NK-92 treated with Interleukin-12 subunit alpha and Interleukin-12 subunit beta, amount 100 ng/mL, for 24 hours (cell line): ENCODE measurements at places on chromosomes 5 and 9.
A peak's percentile ranks its signal among the peaks of the same experiment; 100 is the strongest.

GRCh38 chr5:55037046-55037771, 13.2 kb downstream of the GZMK start:
- DNase-seq = peak; percentile 70

DNA sequence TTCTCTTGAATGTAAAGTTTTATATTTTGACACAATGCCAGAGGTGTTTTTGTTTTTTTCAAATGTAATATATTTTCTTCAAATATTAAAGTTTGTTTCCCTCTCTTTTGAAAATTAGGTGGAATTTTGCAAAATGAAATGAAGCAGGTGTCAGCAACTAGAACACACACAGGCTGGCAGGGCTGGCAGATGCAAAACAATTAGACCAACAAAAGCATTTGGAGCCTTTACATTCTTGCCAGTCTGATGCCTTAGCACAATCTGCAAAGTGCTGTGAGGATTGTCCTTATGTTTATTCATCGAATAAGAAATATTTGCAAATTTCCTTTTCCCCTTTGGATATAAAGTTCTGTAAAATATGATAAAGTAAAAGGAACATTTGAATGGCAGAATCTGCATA, 1063.9 kb downstream of the CDH9 start:
- DNase-seq = no peak

- no peak for DNase-seq
Observed at GRCh38 chr9:104027295-104027694, 66.8 kb upstream of the SMC2 start.

DNA sequence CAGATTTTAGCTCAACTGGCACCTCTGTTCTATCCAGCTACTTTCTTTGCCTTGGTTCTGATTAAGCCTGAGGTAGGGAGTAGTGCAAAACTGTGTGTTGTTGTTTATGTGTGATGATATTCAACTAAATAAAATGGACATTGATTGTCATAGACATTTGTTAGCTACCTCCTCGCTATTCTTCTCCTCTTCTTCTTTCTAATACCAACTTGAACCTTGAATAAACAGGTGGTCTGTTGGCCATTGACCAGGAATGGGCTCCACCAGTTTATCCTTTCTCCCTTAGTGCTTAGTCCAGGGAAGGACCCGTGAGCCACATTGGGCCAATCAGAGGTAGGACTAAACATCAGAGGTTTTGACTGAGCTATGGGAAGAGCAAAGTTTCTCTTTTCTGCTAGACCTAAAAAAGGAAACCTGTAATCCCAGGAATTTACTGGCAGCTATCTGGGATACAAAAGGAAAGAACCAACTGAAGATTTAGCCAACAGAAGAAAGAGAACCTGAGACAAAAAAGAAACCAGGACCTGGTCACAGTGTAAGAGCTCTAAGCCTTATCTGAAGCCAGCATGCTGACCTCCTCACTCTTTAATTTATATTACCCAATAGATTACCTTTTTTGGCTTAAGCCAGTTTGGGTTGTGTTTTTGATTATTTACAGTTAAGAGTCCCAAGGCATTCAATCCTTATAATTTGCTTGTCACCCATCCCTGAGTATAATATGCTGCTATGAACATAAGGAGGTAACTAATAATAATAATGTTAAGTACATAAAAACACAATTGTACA, 5.3 kb upstream of the RNF145 start:
- no peak for DNase-seq

GRCh38 chr5:68456756-68457217, 241.2 kb downstream of the PIK3R1 start:
- DNase-seq = no peak

GRCh38 chr5:124919747-124920525, 173.5 kb upstream of the ZNF608 start:
- no peak for DNase-seq

- no peak for DNase-seq
Observed at GRCh38 chr5:150637245-150638052, 3.0 kb upstream of the SYNPO start.

GRCh38 chr5:20470997-20471396, 483.0 kb upstream of the CDH18 start:
- no peak for DNase-seq

DNA sequence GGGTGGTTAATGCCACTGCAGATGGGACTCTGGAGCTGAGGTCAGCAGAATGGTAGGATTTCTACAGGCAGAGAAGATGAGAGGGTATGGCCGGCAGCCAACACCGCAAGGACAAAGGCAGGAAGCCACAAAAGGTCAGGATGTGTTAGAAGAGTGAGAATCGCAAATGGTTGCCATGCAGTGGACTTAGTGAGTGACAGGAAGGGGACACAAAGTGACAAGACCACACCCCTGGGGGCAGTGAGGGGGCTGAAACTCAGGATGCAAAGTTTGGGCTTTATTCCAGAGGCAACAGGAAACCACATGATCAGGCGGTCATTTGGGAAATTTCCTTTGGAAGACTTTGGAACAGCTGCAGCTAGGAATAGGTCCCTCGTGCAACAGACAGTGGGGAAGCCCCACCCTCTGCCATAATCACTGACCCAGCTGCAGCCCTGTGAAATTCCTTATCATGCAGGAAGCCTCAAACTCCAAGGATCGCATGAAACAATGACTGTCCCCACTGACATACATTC, 14.2 kb upstream of the CCDC180 start:
- no peak for DNase-seq

DNA sequence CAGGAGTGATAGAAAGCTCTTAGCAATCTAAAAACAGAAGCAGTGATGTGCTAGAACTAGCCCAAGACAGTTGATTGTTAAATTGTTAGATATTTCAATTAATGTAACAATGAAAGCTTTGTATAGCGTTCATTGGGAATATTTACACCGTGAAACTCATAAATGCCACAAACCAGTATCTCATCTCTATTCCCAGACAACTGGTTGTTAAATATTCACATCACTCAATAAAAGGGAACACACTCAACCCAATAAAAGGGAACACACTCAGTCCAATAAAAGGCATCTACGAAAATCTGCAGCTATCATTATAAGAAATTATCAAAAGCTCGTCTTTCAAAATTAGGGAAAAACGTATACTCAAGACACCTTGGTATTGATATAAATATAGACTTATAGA, 270.9 kb downstream of the CYLC2 start:
- DNase-seq = no peak

DNA sequence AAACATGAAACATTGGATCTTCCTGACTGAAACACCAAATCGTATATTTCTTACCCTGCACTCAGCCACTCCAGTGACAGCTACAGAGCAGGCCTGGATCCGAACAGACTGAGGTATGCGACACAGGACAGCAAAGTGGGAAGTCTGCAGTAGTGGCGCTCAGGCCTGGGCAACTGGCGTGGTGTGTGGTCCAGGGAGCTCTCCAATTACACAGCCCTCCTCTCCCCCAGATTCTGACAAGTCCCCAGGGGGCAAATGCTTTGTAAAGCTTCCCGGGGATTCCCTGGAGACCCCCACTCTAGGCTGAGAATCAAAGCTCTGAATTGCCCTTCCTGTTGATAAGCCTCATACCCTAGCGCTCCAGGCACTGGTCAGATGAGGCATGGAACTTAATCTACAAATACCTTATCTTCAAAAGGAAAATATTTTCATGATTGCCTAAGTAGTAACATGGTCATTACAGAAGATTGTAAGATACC, 104.8 kb upstream of the ERCC6L2 start:
- no peak for DNase-seq

GRCh38 chr5:161051920-161052500, 200.0 kb upstream of the ATP10B start:
- no peak for DNase-seq

DNA sequence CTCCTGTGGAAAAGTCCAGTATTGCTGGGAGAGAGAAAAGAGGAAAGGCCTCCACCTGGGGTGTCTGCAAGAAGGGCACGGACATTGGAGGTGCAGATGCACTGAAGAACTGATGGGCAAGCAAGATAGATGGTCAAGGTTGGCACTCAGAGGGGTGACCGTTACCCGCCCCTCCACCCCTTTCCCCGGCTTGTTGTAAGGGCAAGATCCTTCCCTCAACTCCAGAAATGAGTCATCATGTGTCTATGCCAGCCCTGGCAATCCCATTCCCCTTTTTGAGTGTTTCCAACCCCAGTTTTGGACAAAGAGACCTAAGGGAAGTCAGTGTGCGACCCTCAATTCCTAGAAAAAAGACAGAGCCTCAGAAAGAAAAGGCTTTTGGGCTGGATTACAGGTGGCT, 34.9 kb upstream of the ATP6V1G1 start:
- no peak for DNase-seq

GRCh38 chr9:75001719-75002421, 26.2 kb downstream of the CARNMT1 start:
- DNase-seq = no peak

DNA sequence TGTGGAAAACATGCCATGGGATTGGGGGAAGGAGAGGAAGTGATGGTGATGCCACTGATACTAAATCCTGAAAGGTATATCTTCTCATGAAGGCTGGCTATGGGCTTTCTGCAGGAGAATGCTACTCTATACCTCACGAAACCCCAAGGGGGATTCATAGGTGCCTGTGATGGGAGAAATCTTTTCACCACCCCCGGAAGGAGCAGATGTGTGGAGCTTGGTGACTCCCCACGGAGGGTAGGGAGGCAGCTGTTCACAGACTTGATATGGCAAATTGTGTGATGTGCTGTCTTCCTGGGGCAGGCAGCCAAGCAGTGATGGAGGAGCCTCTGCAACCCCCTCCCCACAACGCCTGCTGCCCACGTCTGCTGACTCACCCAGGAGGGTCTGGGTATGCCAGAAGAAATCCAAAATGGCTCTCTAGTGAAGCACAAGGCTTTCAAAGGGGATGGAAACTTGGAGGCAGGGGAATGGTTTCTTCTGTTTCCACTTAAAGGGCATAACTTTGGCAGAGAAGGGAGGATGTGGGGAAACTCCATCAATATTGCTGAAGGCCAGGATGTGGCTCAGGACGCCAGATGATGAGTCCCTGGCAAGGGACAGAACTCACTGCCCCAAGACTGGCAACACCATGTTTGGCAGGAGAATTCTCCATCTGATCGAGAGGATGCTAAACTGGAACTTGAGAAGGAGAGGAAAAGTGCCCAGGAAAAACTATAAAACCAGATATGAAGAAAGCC, 188.3 kb downstream of the GABBR2 start:
- no peak for DNase-seq

DNA sequence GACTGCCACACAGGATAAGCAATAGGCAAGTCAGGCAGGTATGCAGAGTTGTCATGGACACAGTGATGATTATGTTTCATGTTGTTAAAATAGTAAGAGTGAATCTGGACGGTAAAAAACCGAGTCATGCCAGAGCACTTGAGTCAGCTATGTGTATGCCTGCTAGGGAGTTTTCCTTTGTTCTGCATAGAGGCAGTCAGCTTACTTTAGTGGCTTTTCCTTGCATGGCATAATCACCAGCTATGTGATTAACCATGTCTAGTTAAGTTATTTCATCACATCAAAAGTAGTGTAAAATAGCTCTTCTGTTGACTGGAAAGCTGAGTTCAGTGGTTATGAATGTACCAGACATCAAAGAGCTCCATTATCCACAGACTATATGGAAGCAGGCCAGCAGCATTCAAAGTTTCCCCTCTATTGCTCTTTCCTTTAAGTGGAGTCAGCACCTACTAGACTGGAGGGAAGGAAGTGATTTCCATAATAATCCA, 989.8 kb downstream of the TLE1 start:
- DNase-seq = no peak

DNA sequence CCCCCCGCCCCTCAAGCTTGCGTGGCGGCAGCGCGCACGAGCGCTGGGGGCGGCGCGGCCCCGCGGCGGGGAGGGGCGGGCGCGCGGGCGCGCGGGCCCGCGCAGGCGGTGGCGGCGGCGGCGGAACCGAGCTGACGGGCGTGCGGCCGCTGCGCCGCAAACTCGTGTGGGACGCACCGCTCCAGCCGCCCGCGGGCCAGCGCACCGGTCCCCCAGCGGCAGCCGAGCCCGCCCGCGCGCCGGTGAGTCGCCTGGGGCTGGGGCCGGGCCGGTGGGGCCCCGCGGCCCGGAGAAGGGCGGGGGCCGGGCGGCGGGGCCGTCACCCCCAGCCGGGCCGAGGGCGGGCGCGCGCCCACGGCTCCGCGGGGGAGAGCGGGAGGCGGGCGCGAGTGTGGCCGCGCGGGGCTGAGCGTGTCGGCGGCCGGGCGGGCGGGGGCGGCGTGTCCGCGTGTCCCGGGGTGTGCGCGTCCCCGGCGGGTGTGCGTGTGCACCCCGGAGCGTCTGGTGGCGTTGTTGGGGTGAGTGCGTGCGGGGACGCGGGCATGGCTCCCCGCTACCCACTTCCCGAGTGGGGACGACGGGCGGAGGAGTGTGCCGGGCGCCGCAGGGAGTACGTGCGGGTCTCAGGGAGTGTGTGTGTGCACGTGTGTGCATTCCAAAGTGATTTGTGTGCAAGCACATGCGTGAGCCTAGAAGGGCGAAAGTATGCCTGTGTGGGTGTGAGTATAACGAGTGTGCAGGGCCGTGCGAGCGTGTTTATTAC, at the start of gene NEK6:
TSS of gene NEK6 (plus strand) at position 106 of the 763 bp plus-strand sequence. CDS start 44,016 bp downstream, outside the sequence.
- DNase-seq = no peak

DNA sequence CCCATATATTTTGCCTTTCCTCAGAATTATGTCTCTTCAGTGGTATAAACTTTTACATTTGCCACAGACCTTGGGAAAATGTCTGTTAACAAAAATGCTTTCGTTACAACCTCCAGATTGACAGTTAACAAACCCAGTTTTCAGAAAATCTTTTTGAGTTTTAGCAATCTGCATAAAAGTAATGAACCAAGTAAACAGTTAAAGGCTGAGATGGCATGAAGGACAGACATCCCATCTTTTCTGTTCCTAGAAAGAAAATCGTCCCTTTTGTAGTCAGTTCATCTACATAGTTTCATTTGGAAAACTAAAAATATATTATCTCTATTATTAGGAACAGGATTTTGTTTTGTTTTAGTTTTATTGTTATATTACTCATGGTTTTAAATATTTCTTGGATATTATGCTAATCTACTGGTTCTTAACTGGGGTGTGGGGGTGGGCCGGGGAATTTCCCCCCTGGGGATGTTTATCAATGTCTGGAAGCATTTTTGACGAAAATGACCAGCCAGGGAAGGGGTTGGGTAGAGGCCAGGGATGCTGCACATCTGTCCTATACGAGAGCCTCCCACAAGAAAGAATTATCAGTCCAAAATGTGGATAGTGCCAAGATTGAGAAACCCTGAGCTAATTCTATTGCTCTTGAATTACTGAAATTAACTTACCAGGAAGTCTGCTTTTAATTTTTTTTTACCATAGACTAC, 11.9 kb downstream of the FYB1 start:
- DNase-seq = no peak

- no peak for DNase-seq
Observed at GRCh38 chr5:111627862-111628261, 115.5 kb upstream of the STARD4 start.

DNA sequence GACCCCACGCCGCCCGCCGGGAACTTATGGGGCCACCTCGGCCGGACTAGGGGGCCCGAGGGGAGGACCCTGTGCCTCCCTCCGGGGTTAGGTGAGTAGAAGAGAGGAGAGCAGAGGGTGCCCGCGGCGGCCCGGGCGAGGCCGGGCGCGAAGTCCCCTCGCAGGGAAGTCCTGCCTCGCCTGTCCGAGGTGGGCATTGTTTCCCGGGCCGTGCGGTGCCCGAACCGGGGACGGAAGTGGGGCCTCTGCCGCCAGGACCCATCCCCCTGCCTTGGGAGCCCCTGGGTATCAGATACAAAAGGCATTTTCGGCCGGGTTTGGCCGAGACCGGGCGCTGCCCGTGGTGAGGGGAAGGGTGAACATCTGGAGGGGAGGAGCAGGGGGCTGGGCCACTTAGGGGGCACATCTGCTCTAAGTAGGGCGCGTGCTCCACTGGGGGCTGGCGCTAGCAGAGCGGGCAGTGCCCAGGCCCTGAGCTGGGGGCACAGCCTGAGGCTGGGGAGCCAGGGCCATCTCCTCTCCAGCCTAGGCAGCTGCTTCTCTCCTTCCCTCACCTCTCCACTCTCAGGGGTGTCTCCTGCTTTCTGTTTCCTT, 48.2 kb downstream of the DAB2IP start:
- no peak for DNase-seq
